ENCODE measurements at places on chromosomes 11 and 22.

DNA sequence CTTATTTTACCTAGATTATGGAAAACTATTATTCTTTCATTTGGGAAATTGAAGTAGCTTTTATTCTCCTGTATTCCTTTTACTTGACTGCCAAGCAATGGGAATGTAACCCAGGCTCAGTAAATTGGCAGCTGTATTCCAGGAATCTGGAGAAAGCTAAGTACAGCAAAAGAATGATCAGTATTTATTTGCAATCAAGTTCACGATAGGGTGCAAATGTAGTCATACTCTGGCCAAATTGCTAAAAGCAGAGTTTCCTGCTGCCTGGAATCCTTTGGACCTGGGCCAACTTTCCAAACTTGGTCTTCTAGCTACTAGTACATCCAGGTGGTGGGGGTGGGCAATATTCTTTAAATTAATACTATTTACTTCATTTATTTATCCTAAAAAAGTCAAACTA is 286.0 kb upstream of the CTSC start:
- peak; percentile 34 for DNase-seq

- no peak for DNase-seq
Observed at GRCh38 chr11:121448431-121448941, 3.6 kb upstream of the SORL1 start.

GRCh38 chr11:69141742-69142141 is 14.0 kb upstream of the SMIM38 start:
- DNase-seq = no peak

DNA sequence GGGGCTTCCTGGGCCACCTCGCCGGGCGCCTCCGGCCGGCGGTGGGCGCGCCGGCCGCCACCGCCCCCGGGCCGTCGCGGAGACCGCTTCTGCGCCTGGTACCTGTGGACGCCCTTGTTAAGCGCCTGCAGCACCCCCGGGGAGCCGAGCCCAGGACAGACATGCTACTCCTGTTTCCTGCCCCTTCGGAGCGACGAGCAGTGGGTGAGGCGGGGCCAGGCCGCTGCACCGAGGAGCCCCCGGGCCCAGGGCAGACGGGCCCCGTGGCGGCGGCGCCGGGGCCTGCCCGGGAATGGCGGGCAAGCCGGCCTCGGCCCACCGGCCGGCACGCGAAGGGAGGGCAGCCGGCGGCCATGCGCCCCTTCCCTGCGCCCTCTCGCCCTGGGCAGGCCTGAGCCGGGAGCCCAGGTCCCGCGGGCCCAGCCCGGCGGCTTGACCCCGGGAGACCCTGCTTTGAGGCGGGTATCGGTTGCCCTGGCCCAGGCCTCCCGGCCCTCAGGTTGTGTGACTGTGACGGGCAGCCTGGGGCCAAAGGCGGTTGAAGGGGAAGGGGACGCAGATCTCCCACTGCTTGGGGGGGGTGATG is 789 bp upstream of the KDM2A start:
- DNase-seq = peak; percentile 27

DNA sequence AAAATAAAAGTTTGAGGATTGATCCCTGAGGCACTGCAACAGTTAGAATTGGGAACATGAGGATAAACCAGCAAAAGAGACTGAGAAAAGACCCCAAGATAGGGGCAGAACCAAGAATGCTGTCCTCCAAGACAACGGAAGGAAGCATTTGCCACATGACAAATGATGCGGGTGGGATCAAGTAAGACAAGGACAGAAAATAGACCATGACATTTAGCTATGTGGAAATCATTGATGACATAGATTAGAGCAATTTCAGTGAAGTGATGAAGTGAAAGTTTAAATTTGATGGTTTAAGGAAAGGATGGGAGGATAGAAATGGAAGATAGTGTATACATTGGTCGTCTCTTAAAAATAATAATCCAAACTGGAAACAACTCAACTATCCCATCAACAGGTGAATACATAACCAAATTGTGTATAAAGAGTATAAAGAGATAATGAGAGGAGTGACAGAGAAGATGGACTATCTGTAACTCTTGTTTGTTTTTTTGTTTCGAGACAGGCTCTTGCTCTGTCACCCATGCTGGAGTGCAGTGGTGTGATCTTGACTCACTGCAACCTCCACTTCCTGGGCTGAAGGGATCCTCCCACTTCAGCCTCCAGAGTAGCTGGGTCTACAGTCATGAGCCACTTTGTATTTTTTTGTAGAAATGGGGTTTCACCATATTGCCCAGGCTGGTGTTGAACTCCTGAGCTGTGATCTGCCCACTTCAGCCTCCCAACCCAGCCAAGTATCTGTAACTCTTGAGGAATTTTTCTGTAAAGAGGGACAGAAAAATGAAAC is 48.7 kb upstream of the FDX1 start:
- no peak for DNase-seq

DNA sequence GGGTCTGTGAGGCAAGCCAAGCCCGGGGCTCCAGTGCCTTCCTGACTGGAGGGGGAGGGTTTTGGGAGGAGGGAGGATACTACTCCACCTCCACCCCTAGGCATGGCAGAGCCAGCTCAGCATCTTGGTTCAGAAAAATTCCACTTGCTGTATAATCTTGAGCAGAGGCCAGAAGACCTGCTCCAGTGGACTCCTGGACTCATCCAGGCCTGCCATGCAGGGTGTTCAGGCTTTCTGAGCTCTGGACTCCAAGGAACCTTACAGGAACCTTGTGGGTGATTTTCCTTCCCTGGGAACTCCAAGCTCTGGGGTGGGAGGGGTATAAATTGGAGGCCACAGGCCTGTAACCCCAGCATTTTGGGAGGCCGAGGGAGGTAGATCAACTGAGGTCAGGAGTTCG is 9.4 kb downstream of the CSDC2 start:
- no peak for DNase-seq

DNA sequence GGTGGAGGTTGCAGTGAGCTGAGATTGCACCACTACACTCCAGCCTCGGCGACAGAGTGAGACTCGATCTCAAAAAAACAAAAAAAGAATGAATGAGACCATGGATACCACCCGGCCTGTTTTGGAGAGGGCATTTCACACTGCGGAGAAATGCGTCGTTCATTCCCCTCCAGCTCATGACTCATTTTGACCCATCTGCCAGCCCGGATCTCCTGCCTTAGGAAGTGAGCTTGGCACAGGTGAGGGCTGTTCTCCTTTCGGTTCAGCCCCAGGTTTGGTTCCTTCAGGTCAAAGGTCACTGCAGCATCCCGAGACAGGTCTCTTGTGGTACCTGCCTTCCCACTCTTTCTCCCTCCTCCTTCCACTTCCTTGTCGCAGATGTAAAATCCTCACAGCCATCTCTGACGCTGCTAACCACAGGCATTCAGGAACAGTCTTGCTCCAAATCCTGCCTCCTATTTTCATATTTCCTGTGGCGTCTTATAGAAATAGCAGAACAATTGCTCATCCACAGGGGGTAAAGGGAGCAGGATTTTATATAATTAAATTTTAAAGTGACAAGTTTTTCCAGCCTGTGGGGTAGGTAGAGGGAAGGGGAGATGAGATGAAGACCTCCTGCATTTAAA is 517.9 kb downstream of the NTM start:
- DNase-seq = peak; percentile 95

GRCh38 chr22:30680991-30681770 is 13.5 kb upstream of the OSBP2 start:
- no peak for DNase-seq

DNA sequence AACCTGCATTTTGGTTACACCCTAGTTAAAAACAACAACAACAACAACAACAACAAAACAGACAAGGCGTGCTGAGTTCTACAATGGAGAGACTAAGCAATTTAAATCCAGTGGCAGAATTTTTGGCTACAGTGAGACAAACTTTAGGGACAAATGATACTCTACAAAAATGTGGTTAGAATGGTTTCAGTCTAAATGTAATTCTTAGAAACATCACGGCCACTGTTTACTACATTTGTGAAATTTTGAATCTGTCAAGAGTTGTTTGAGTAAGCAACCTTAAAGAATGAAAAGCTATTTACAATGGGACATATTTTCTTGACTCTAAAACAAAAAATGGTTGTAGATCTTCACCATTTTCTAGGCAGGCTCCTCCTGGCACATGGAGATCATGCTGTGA is 259.4 kb downstream of the SWAP70 start:
- DNase-seq = no peak

DNA sequence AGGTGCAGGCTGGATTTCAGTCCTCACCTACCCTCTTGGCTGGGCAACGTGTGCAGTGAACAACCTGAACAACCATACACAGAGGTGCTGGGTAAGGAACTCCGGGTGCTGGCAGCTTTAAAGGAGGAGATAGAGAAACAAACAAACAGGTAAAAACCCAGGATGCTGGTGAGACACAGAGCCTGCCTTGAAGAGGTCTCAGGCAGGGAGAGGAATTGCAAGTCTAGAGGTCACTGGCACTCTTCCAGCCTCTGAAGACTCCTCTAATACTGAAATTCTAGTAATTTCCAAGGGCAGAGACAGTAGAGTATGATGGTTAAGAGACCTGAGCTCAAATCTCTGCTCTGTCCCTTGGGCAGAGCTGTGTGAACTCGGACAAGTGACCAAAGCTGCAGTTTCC is 192.5 kb downstream of the CEP164 start:
- peak; percentile 6 for DNase-seq

DNA sequence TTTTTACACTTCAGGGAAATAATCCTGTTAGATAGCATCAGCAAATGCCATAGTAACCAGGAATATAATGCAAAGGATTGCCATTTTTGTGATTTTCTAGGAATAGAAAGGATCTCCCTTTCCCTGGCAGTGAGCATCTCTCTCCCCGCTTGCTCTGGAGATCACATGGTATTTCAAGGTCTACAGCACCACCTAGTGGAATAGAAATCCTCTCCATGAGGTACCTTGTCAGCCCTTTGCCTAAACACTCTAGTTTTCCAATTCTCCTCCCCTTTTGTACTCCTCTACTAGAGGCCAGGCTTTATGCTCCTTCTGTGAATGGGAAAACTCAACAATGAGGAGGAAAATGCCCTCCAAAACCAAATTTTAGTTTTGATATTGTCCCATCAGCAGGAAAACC is 78.4 kb downstream of the XRRA1 start:
- DNase-seq = peak; percentile 34

- peak; percentile 33 for DNase-seq
Observed at GRCh38 chr11:70243912-70244652, 26.4 kb upstream of the PPFIA1 start.

DNA sequence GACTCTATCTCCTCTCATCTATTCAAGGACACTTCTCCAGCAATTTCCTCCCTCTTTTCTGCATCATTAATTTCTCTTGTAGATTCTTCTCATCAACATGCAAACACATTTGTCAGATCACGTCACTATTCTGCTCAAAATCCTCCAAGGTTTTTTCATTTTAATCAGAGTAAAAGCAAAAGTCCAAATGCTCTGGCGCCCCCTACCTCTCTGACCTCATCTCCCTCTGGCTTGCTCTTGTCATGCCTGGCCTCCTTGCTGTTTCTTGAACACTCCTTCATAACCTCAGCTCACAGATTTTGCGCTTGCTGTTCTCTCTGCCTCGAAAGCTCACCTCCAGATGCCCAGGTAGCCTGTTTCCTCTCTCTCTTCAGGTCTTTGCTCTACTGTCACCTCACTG is 22.4 kb downstream of the RTCB start:
- no peak for DNase-seq

DNA sequence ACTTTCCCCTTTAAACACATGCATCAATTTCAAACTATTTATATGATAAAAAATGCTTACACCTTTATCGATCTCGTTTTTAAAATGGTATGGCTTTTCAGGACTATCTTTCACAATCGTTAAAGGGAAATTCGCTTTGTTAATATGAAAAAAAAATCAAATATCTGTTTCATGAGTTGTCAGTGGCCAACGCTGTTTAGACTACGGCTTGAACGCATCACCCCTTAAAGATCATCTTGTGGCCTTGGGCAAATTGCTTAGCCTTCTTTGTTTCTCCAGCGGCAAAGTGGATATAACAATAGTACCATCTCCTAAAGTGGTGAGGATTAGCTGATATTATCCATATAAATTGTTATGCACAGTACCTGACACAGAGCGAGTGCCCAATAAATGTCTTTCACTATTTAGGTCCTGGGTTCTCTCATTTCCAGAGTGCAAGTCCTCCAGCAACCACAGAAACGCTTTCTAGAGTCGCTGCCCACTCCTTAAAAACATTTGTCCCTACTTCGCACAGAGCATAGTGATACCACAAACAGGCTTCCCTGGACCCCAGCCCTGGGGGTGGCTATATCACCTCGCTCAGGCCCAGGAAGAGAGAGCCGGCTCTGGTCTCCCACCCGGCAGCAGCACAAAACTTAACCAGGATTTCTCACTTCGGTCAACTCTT is 904 bp downstream of the SLC35F2 start:
- peak; percentile 25 for DNase-seq

GRCh38 chr11:69997352-69997751 is 80.8 kb upstream of the ANO1 start:
- DNase-seq = no peak

GRCh38 chr11:721741-722345 is 15.8 kb downstream of the EPS8L2 start:
- no peak for DNase-seq

GRCh38 chr11:116927163-116927974 is 89.9 kb upstream of the APOA1 start:
- DNase-seq = no peak

- no peak for DNase-seq
Observed at GRCh38 chr22:19056951-19057401, 65.2 kb downstream of the DGCR2 start.

GRCh38 chr22:49801391-49802060 is 26.1 kb downstream of the BRD1 start:
- DNase-seq = no peak

- DNase-seq = no peak
Observed at GRCh38 chr11:133343951-133344350, 188.3 kb downstream of the OPCML start.

DNA sequence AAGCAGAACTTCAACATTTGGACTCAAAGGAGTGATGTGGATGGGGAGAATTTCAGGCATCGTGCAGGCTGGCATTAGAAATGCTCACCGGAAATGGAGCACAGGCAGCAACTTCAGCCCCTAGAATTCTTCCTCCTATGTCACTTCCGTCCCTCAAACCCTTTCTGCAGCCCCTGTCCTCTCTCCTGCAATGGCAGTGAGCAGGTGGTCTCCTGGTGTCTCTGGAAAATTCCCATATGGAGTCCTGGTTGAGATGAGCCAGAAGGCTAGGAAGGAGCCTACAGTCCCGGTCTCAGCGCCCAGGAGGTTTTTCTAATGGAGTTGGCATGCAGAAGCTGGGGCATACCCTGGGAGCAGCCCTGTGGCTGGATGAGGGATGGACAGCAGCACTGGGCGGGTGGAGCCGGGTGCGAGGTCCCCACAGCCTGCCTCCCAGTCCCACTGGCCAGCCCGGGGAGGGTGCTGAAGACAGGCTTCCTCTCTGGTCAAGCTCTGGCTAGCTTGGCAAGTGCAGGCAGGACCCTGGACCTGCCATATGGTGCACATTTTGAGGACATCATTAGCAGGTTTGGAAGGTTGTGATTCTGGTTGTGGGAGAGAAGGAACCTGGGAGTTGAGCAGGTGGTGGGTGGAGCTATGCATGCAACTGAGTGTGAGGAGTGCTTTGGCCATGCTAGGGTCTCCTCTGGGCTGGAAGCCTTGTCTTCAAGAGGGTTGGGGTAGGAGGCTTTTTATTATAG is 59.8 kb upstream of the B3GAT1 start:
- DNase-seq = no peak

GRCh38 chr22:40312050-40312449 is 34.2 kb upstream of the ADSL start:
- DNase-seq = no peak
